ENCODE measurements at places on chromosomes 13 and 19.

DNA sequence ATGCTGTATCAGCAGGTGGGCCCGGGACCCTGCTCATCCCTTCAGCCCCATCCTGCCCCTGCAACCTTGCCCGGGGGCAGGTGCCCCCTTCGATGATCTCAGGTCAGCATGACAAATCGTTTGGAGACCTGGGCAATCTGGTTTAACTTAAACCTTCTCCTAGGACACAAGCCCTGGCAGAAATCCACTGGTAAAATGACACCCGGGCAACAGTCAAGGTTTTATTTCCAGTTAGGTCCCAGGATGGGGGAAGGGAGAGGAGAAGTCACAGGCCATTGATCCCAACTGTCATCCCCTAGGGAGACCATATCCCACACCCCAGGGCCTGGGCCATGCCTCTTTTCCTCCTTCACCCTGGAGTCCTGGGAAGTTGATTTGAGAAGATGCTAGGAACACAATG is 1.8 kb upstream of the PLIN5 start:
- no peak overlapping the region for H3K27ac ChIP-seq

DNA sequence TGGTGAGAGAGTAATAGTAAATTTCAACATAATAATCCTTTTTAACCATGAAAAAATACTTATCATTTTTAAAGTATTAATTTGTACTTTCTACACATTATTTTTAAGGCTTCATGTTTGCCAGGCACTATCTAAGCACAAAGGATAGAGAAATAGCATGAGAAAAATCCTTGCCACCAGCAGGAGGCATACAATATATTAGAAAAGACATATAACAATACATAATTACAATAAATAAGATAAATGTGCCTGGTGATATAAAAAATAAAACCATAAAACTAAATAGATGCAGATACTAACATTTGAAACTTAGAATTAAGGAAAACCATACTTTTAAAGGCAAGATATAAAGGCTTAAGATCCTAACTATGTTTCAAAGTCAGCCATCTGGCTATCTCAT is 1256.4 kb downstream of the DIAPH3 start:
- H3K4me1 ChIP-seq, result no peaks in the 10 kb centered on the region
- no peak for DNase-seq
- no peaks in the 10 kb centered on the region for H3K36me3 ChIP-seq
- no peak overlapping the region for H3K4me3 ChIP-seq
- H3K27me3 ChIP-seq, result no peaks in the 10 kb centered on the region

GRCh38 chr19:50906217-50906616 is 5.0 kb downstream of the KLK4 start:
- no peaks in the 10 kb centered on the region for H3K4me1 ChIP-seq
- no peak overlapping the region for H3K4me3 ChIP-seq
- peaks cover 1% of the 10 kb centered on the region for H3K27me3 ChIP-seq

DNA sequence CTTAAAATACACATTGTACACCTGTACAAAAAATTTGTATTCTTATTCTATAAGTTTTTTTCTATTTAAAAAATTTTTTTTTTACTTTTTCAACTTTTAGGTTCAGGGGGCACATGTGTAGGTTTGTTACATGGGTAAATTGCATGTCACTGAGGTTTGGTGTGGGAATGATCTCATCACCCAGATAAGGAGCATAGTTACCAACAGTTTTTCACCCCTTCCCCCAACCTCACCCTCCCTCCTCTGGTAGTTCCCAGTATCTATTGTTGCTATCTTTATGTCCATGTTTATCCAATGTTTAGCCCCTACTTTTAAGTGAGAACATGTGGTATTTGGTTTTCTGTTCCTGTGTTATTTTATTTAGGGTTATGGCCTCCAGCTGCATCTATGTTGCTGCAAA is 89.9 kb downstream of the CDK8 start:
- H3K4me3 ChIP-seq, result no peak overlapping the region
- no peaks in the 10 kb centered on the region for H3K27me3 ChIP-seq
- no peaks in the 10 kb centered on the region for H3K36me3 ChIP-seq
- no peak overlapping the region for H3K27ac ChIP-seq
- DNase-seq, result no peak

DNA sequence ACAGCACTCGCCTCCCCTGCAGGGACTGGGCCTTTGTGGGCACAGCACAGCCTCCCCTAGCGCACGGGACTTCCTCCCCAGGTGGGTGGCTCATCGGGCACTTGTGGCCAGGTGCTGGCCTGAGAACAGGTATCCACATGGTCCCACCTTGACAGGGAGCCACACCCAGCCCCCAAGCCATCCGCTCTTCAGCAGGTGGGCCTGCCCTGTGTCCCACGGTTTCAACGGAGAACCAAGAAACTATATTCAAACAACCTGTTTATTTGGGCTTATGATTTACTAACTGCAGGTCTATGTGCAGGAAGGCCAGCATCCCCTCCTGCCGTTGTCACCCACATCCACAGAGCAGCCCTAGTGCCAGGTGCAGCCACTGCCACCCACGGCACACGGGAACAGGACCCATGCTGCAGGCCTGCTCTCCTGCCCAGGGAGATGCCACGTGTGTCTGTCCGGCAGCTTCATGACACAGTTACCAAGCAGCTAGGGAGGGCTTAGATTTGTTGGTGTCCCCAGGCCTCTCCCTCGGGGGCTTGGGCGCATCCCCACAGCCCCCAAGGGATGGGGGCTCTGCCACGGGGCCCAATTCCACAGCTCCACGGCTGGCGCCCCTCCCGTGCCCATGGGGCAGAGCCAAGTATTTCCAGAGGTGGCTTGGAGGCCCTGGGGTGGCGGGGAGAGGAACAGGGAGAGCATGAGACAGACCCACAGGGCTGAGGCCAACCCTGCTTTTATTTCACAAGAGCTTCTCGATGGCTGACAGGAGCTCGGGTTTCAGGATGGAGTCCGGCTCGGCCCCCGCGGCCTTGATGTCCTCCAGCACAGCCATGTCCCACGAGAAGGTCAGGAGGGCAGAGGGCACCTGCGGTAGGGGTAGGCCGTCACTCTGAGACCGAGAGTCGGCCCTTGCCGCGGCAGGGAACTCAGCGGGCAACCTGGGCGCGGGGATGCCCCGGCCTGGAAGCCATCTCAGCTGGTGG is 12.5 kb downstream of the UBXN6 start:
- H3K36me3 ChIP-seq, result no peaks in the 10 kb centered on the region
- DNase-seq, result no peak
- no peak overlapping the region for H3K27ac ChIP-seq
- no peaks in the 10 kb centered on the region for H3K27me3 ChIP-seq

DNA sequence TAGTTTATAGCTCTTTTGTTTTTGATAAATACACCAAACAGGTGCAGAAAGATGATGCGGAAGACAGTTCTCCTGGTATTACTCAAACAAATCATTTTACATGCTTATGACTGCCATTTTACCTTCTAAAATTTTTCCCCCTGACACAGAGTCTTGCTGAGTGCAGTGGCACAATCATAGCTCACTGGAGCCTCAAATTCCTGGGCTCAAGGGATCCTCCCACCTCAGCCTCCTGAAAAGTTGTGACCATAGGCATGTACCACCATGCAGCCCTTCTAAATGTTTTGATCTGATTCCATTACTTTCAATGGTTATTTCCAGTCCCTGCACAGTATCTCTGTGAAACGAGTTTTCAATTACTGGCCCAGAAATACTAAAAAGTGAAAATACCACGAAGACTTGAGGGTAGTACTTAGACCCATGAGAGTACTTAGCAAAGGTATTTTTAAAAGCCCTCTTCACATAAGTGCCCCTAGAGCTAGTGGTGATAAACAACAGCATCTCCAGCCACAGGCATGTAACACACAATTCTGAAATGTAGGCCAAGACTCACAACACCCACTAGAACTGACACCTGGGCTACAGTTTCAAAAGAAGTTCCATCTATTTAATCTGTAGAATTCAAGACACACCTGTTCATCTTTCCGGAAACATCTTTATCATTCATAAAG is 11.3 kb downstream of the HSPH1 start:
- no peaks in the 10 kb centered on the region for H3K4me1 ChIP-seq
- no peak for DNase-seq
- H3K27me3 ChIP-seq, result no peaks in the 10 kb centered on the region

DNA sequence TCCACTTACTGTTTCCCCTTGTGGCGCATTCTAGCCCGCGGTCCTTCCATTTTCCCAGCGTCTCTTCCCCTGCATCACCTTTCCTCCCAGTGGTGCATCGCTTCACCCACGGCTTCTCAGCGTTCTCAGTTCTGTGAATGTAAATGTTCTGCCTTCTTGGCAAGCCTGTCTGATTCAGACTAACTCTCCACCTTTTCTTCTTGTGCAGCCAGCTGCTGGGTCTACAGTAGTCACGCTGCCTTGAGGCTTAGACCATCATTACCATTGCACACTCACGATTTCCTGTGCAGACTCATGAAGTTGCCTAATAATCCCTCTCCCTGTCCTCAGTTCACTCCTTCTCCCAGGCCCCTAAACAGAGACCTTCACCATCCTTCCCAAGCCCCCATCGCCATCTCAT is 75.0 kb downstream of the DHRS12 start:
- no peak overlapping the region for H3K27ac ChIP-seq
- H3K36me3 ChIP-seq, result no peaks in the 10 kb centered on the region
- no peak for DNase-seq
- no peaks in the 10 kb centered on the region for H3K27me3 ChIP-seq

DNA sequence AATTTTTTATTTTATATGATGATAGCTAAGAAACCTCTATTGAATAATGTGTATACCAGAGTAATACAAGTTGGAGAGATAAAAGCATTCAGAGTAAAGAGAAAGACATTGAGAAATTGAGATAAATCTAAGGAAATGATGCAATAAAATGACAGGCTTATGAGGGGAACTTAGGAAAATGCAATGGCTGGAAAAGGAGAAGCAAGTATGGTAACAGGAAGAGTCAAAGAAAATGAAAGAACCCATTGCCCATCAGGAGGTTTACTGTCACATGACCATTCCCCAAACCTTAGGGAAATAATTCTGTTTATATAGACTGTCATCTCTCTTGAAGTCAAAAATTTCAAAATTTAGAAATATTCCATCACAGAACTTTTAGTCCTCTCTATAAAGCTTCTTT is 808.0 kb upstream of the PRR20A start:
- H3K4me1 ChIP-seq, result no peaks in the 10 kb centered on the region
- H3K27me3 ChIP-seq, result no peaks in the 10 kb centered on the region
- no peak for DNase-seq
- no peak overlapping the region for H3K4me3 ChIP-seq

DNA sequence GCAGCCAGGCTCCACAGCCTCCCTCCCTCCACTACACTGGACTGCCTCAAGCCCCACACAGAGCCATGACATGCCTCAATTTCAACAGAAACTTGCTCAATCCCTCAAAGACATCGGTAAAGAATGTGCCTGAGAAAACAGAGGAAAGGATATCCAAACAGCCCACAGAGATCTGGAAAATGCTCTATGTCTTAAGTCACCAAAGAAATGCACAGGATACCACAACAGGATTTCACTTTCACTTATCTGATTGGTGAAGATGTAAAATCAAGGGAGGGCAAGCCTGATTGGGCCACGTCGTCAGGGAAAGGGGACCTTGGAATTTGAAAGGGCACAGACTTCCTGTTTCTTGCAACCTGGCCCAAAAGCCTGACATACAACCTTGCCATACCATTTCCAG is 14.2 kb downstream of the CACNA1A start:
- no peak for DNase-seq
- H3K27ac ChIP-seq, result no peak overlapping the region
- H3K36me3 ChIP-seq, result no peaks in the 10 kb centered on the region
- H3K4me1 ChIP-seq, result no peaks in the 10 kb centered on the region

DNA sequence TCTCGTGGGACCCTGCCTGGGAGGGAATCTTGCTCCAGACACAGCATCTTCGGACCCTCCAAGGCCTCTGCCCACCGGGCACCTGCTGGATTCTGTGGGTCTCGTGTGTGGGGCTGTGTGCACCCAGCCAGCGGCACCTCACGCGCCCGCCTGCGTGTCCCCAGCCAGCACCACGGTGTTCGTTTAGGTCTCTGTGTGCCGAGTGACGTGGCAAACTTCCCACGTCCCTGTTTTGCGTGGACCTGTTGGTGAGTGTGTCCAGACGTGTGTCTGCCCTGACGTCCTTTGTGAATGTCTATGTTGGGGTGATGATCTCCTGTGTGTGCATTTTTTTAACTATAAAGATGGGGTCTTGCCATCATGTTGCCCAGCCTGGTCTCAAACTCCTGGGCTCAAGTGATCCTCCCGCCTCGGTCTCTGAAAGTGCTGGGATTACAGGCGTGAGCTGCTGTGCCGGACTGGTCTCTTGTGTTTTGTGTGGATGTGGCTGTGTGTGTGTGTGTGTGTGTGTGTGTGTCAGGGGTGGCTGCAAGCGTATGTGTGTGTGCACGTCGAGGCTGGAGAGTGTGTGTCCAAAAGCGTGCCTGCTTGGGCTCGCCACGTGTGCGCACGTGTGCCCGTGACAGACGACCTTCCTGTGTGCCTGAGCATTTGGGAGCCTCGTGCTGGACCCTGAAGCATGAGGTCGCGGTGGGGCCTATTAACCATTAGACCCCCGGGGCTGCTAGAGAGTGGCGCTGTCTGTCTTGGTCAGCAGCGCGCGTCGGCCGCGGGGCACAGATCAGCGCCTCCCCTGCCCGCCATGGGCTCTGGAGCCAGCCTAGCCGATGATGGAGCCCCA is 15.7 kb downstream of the ARID3A start:
- H3K27ac ChIP-seq, result no peak overlapping the region
- peaks cover 7% of the 10 kb centered on the region for H3K4me1 ChIP-seq
- no peaks in the 10 kb centered on the region for H3K27me3 ChIP-seq

DNA sequence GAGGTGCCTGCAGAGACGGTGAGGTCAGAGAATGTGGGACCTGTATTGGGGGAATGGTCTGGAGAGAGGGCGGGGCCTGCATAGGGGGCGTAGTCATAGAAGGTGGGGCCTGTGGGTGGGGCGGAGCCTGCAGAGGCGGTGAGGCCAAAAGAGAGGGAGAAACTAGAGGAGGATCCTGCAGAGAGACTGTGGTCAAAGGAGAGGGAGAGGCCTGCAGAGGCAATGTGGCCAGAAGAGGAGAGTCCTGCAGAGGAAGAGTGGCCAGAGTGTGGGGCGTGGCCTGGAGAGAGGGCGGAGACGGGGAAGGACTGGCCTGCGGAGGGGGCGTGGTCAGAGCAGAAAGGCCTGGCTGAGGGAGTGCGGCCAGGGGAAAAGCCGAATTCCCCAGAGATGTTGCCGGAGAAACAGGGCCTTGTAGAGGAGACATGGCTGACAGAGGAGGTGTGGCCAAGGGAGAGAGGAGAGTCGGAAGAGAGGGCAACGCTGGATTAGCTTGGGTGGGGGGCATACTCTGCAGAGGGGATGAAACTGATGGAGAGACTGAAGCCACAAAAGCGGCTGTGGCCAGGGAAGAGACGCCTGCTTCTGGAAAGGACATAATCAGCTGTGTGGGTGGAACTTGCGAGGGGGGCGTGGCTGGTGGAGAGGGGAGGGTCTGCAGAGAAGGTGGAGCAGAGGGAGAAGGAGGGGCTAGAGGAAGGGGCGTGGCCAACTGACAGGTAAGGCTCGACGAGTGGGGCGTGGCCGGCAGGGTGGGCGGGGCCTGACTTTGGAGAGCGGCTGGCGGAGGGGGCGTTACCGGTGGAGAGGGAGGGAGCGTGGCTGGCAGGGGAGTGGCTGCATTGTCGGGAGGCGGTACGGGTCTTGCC is 2.5 kb downstream of the PRR36 start:
- H3K36me3 ChIP-seq, result no peaks in the 10 kb centered on the region
- peak; percentile 38 for DNase-seq
- peaks cover 12% of the 10 kb centered on the region for H3K4me1 ChIP-seq
- no peak overlapping the region for H3K4me3 ChIP-seq
- H3K27me3 ChIP-seq, result peaks cover 3% of the 10 kb centered on the region
